GM23338 (cell line): ENCODE measurements at places on chromosomes 3 and 15.

- no peak for DNase-seq
These were observed 538.5 kb upstream of the NECTIN3 start for GRCh38 chr3:110533089-110533488.

DNA sequence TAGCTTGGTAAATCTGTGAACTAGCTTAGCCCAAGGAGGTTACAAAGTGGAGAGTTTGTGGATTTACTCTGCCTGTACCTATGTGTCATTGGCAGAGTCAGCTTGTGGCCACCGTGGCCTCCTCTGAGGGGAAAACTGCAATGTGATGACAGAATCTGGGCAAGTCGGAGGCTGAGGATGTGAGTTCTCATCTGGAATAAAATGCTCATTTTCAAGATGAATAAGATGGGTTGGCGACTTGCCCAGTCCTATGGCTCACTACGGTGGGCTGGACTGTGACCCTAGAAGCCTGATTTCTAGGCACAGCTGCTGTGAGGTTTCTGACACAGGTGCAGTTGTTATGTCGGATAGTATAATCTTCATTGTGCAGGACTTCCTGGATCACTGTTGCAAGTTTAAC, 83.7 kb downstream of the ETV5 start:
- no peak for DNase-seq

GRCh38 chr3:36688815-36689214, 75.5 kb downstream of the DCLK3 start:
- no peak for DNase-seq

- DNase-seq = no peak
These were observed 158.4 kb downstream of the TIGIT start for GRCh38 chr3:114452256-114452655.

DNA sequence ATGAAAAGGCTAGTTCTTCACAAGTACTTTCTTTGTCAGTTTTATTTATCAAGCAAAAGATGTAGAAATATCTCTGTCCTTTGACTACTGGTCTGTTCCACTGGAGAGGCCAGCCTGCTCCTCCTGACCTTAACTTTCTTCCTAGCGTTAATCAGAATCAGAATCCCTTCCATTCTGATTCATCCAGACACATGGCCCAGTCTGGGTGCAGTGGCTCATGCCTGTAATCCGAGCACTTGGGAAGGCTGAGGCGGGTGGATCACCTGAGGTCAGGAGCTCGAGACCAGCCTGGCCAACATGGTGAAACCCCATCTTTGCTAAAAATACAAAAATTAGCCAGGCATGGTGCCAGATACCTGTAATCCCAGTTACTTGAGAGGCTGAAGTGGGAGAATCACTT, 32.0 kb upstream of the MANF start:
- DNase-seq = no peak

DNA sequence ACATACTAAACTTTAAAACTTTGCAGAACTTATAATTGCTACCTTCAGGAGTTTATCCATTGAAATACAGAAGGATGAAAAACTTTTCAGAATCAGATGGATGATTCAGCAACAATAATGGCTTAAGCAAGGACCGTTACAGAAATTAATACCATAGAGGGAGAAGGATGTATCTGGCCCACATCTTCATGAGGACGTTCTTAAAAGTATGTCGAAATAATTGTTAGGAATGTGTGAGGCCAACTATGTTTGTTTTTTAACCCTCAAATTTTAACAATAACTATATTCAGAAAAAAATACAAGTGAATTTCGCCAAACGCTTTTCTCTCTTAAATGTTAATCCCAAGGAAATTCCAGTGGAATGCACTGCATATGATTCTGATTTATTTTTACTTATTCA, 105.2 kb upstream of the EPHA3 start:
- DNase-seq = no peak

- DNase-seq = peak; percentile 71
These were observed 42.0 kb downstream of the SEMA5B start for GRCh38 chr3:122985539-122985938.

- peak; percentile 57 for DNase-seq
These were observed 235.3 kb upstream of the ST8SIA2 start for GRCh38 chr15:92158426-92158825.

DNA sequence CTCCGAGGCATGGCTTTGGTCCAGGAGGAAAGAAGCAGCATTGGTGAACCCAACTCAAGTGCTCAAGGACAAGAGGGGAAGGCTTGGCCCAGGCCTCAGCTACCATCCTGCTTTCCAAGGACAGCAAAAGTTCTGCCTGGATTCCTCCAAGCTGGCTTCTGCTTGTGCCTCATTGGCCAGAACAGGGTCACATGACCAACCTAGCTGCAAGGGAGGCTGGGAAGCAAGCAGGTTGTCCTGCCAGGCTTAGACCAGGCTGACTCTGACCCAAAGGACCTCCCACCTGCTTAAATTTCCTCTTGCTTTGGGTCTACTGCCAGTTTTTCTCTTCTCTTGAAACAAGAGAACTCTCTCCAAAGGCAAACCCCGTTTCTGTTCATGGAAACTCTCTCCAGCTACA, 70.7 kb downstream of the RPN1 start:
- no peak for DNase-seq

GRCh38 chr15:64883997-64884511, 27.6 kb upstream of the ANKDD1A start:
- no peak for DNase-seq
